Activated B cell treated with CpG ODN at 0.5 μM for 24 hours (primary cell): ENCODE measurements at places on chromosomes 4 and X. TPM values are rescaled to one million over a fixed set of nuclear protein-coding genes. Genes with fewer than 3 reads are reported as not detected.

The POLR2B gene
- total RNA-seq: 108 and 118 TPM in 2 replicates

The CDKL2 gene
- total RNA-seq: not detected in 2 replicates

The SERPINA7 gene
- not detected in 2 replicates for total RNA-seq

The SLC25A53 gene
- 9.6 and 11.6 TPM in 2 replicates for total RNA-seq

The UGT2B15 gene
- 0.22 and 0.44 TPM in 2 replicates for total RNA-seq

The SLIT2 gene
- total RNA-seq: 0.18 TPM in 1 of 2 replicates, not detected in the other

The HTR2C gene
- total RNA-seq: not detected in 2 replicates

The CXorf65 gene
- total RNA-seq: 10.0 and 14.5 TPM in 2 replicates

The AFF1 gene
- 60.0 and 60.8 TPM in 2 replicates for total RNA-seq

The CSN2 gene
- not detected in 2 replicates for total RNA-seq

GRCh38 chrX:19785647-19786046, 101.8 kb downstream of the SH3KBP1 start:
- peaks cover 50% of the 10 kb centered on the region for H3K4me1 ChIP-seq
- H3K36me3 ChIP-seq: peaks cover 10% of the 10 kb centered on the region
- no peaks in the 10 kb centered on the region for H3K27me3 ChIP-seq
- H3K4me3 ChIP-seq: no peak overlapping the region

DNA sequence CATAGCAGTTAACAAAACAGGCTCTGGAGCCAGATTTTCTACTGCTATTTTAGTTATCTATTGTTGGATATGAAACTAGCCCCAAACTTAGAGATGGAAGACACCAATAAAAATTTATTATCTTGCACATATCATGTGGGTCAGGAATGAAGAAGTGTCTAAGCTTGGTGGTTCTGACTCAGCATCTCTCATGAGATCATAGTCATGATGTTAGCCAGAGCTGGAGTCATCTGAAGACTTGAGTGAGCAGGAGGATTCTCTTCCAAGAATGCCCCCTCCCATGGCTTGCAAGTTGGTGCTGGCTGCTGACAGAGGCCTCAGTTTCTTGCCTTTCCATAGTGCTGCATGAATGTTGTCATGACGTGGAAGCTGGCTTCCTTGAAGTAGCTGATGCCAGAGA, 68.2 kb upstream of the TAPT1 start:
- H3K27ac ChIP-seq: no peak overlapping the region

DNA sequence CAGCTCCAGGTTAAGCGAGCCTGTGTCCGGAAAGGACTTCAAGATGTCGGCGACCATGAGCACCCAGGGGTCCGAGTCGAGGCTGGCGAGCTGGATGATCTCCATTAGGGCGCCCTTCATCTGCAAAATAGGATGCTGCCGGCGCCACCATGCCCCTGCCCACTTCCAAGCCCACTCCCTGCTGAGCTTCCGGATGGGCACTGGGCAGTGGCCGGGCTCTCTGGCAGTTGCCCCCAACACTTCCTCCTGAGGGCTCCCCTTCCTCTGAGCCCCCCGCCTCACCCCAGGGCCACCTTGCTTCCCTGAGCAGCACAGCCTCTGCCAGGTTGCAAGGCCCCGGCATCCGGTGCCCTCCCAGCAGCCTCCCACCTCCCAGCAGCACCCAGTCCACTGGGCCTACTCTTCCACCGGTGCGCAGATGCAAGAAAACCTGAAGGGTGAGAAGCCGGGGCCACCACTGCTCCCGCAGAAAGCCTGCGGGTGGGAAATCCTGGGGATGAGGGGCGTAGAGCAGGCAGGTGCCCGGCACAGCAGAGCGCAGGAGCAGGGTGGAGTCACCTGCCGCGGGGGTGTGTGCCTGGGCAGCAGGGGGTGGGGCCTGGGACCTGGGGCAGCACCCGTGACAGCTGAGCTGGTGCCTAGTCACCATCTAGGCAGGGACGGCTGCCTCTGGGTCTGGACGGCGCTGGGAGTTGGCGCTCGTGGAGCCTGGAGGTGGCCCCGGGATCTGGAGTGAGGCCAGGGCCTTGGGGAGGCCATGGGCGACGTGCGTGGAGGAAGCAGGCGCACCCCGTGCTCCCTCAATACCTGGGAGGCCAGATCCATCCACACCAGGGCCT, 17.0 kb downstream of the NELFA start:
- no peaks in the 10 kb centered on the region for H3K27me3 ChIP-seq
- peaks cover 11% of the 10 kb centered on the region for H3K4me1 ChIP-seq
- no peak overlapping the region for H3K27ac ChIP-seq
- peaks cover 53% of the 10 kb centered on the region for H3K36me3 ChIP-seq
- no peak for DNase-seq
- no peak overlapping the region for H3K4me3 ChIP-seq

GRCh38 chr4:12912896-12913418, 571.2 kb downstream of the RAB28 start:
- H3K4me1 ChIP-seq: no peaks in the 10 kb centered on the region
- H3K27ac ChIP-seq: no peak overlapping the region
- H3K36me3 ChIP-seq: no peaks in the 10 kb centered on the region

DNA sequence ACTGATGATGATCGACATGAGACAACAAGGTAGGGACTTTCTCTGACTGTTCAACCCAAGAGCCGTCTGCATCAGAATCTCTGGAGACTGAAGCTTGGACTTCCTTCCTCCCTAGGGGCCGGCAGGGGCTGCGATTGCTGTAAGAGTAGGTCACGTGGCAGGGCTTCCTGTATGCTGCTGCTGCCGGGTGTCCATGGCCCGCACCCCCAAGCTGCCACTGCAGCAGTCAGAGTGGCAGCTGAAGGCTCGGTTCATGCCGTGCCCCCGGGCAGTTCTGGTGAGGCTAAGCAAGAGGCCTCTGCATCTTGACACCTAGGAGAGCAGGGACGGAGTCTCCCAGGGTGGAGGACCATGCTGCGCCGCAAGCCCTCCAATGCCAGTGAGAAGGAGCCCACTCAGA, at the start of gene SASH3:
Gene SASH3 (plus strand): TSS at position 203 of the 400 bp plus-strand sequence. CDS start 149 bp downstream, at position 352.
- H3K36me3 ChIP-seq: peaks cover 36% of the 10 kb centered on the region
- peaks cover 75% of the 10 kb centered on the region for H3K4me1 ChIP-seq
- peak within 1 kb of the TSS; percentile 96 for H3K27ac ChIP-seq
- peak within 1 kb of the TSS; percentile 93 for H3K4me3 ChIP-seq
- no peaks in the 10 kb centered on the region for H3K27me3 ChIP-seq
- peak; percentile 47 for DNase-seq

DNA sequence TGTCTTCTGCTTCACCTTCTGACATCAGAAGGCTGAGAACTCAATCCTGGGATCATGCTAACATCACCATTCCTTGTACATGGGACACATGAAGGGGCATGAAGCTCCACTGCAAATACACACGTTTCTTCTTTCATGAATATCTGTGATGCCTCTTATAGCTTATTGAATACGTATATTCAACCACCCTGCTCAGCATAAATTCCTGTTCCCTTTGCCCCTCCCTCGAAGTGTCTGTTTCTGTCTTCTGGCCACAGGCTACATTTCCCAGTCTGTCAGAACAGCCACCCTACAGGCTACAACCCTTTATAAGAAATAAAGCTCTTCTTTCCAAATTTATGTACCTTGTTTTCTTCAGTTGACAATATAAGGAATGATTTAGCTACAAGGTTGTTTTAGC, 201.3 kb upstream of the STS start:
- H3K4me1 ChIP-seq: no peaks in the 10 kb centered on the region
- no peak overlapping the region for H3K4me3 ChIP-seq
- no peaks in the 10 kb centered on the region for H3K36me3 ChIP-seq
- H3K27me3 ChIP-seq: no peaks in the 10 kb centered on the region

GRCh38 chr4:13413729-13414437, 70.3 kb downstream of the RAB28 start:
- peaks cover 26% of the 10 kb centered on the region for H3K36me3 ChIP-seq
- H3K27ac ChIP-seq: no peak overlapping the region
- H3K4me1 ChIP-seq: peaks cover 7% of the 10 kb centered on the region
- no peak for DNase-seq
- H3K4me3 ChIP-seq: no peak overlapping the region
- no peaks in the 10 kb centered on the region for H3K27me3 ChIP-seq

GRCh38 chr4:3776166-3777032, 10.2 kb downstream of the ADRA2C start:
- H3K27me3 ChIP-seq: no peaks in the 10 kb centered on the region
- H3K4me1 ChIP-seq: no peaks in the 10 kb centered on the region
- H3K4me3 ChIP-seq: no peak overlapping the region
- H3K36me3 ChIP-seq: no peaks in the 10 kb centered on the region
- no peak overlapping the region for H3K27ac ChIP-seq

DNA sequence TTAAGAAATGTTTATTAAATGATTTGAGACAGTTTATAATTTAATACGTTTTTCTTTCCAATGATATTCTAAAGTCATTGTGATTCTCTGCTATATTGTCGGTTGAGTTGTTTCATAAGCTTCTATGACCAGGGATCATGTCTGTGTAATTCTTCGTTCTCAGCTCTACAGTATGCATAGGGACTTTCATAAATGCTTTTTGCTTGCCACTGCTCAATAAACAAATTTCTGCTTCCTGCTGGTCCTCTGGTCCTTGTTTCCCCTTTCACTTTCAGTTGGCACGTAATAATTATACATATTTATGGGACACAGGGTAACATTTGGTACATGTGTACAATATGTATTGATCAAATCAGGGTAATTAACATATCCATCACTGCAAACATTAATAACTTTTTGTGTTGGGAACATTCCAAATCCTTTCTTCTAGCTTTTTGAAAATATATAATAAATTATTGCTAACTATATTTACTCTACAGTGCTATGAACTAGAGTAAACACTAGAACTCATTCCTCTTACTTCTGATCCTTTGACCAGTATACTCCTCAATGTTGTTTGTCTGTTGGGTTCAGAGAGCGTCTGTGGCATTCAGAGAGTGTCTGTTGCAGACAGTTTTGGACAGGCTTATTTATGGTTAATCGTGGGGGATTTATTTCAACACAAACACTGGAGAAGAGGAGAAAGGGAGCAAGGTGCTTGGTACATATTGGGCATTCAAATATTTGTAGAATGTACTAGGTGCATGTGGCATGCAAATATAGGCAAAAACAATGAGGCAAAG, 68.3 kb upstream of the SPANXB1 start:
- H3K27me3 ChIP-seq: no peaks in the 10 kb centered on the region
- no peak for DNase-seq
- H3K4me1 ChIP-seq: peaks cover 13% of the 10 kb centered on the region
- no peak overlapping the region for H3K4me3 ChIP-seq
- no peaks in the 10 kb centered on the region for H3K36me3 ChIP-seq

GRCh38 chr4:102564399-102565059, 63.4 kb downstream of the NFKB1 start:
- peak overlapping the region; percentile 90 for H3K27ac ChIP-seq
- no peaks in the 10 kb centered on the region for H3K27me3 ChIP-seq
- peak; percentile 37 for DNase-seq
- peak overlapping the region; percentile 61 for H3K4me3 ChIP-seq
- peaks cover 85% of the 10 kb centered on the region for H3K36me3 ChIP-seq

DNA sequence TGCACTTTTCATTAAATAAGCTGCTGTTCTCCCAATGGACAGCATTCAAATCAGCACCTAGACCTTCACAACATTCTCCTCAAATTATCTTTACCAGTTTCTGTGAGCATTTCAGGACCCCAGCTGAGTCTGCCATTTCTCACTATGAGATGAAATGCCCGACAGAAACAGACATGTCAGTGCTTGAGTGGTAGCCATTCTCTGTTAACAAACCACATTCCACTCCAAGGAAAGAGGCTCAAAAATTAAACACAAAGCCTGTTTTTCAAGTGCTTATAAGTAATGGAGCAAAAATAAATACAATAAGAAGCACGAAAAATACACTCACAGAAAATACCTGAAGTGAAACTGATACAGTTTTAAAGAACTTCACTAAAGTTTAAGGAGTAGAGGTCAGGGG, 320.2 kb upstream of the PRPS2 start:
- no peak overlapping the region for H3K4me3 ChIP-seq
- no peak for DNase-seq
- H3K4me1 ChIP-seq: no peaks in the 10 kb centered on the region
- H3K27me3 ChIP-seq: peaks cover 6% of the 10 kb centered on the region
- no peak overlapping the region for H3K27ac ChIP-seq

DNA sequence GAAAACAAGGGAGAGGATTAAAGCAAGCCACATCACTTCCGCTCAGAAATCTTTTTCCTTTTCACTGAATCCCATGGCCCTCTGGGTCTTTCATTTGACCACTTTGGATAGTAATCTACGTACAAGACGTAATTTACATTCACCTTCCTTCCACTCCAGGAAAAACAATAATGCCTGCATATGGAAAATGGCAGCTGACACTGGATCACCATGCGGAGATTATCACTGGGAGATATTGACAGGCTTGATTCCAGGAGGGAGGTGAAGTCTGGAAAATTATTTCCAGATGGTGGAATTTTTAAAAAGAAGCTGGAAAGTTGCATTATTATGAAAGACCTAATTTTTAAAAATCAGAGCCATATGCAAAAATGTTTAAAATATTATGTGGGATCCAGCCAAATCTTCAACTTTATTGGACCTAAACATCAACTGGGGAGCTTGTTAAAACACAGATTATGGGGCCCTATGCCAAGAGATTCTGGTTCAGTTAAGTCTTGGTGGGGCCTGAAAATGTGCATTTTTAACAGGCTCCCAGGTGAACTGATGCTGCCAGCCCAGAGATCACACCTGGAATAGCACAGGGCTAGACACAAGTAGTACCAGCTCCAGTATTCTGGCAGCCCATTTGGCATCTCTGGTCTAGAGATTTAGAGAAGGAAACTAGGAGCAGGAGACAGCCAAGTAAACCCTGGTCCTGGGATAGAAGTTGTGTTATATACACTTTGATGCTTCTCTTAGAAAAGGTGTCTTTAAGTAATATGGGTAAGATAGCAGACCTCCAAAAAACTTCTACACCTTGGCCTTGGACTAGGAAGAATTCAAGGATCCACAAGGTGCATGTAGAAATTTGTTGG, 290.3 kb upstream of the LDB2 start:
- H3K36me3 ChIP-seq: no peaks in the 10 kb centered on the region
- no peaks in the 10 kb centered on the region for H3K4me1 ChIP-seq
- H3K27me3 ChIP-seq: no peaks in the 10 kb centered on the region
- no peak for DNase-seq
- H3K27ac ChIP-seq: no peak overlapping the region
- no peak overlapping the region for H3K4me3 ChIP-seq

DNA sequence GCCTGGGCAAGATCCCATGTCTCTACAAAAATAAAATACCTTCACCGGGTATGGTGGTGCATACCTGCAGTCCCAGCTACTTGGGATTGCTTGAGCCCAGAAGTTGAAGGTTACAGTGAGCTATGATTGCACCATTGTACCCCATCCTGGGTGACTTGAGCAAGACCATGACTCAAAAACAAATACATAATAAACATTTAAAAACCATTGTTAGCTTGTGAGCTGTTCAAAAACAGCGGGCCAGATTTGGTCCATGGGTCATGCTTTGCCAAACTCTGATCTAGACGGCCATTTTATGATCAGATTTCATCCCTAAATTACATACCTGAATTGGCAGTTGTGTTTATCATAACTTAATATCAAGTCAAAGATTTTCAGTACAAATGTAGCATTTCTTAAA, 76.0 kb upstream of the GPM6B start:
- no peak overlapping the region for H3K27ac ChIP-seq
- H3K36me3 ChIP-seq: no peaks in the 10 kb centered on the region
- H3K27me3 ChIP-seq: no peaks in the 10 kb centered on the region
- peaks cover 7% of the 10 kb centered on the region for H3K4me1 ChIP-seq

DNA sequence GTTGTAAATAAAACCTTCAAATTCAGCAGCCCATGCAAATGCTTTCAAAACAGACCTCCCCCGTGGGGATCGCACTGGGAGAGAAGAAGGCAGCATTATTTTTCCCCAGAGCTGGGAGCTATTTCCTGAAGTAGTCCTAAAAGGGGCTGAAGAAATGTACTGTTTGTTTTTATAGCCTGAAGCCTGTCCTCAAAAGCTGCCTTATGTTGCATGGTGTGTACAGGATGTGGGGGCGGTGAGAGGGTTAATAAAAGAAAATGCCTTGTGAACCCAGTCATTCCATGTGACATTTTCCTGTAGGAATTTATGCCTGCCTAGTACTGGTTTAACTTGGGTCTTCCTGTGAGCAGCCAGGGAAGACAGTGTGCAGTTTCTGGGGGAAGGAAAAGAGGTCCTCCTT, 144.1 kb downstream of the SOWAHB start:
- DNase-seq: no peak
- no peak overlapping the region for H3K4me3 ChIP-seq
- no peak overlapping the region for H3K27ac ChIP-seq
- no peaks in the 10 kb centered on the region for H3K4me1 ChIP-seq
- H3K36me3 ChIP-seq: no peaks in the 10 kb centered on the region
- H3K27me3 ChIP-seq: peaks cover 3% of the 10 kb centered on the region
